ENCODE measurements at places on chromosomes 4 and X. TPM values are rescaled to one million over a fixed set of nuclear protein-coding genes. Genes with fewer than 3 reads are reported as not detected.

DNA sequence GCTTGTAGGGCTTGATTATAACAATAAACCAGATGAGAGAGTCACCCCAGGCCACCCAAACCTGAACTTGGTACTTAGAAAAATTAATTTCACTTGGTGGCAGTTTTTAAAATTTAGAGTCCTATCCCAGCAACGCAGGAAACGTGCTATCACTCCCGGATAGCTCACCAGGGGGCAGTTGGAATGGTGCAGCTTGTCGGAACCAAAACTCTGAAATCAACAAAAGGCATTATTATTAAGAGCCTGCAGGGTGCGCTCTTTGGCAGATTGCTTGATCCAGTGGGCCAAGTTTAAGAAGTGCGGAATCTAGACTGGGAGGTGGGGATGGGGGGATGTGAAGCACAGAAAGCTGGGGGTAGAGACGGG is 2.4 kb downstream of the FRAS1 start:
- peak; percentile 67 for DNase-seq
- peak overlapping the region; percentile 42 for H3K4me3 ChIP-seq
- no peaks in the 10 kb centered on the region for H3K27me3 ChIP-seq
- H3K27ac ChIP-seq: peak overlapping the region; percentile 15

DNA sequence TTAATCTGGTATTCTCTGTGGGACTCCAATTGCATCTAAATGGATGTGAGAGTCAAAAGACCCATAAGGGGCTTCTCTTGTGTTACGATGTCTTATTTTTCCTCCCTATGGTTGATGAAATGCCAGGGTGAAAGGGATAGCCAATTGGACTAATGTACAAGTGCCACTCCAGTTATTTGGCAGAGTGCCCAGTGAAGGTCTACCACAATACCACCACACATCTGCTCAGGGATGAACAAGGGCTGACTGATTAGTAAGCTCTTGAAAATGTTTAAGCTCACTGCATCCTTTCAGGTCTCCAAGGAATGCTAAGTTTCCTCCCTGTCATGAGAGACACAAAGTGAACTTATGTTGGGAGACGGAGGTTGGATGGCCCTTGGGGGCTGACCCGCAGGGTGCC is 57.8 kb downstream of the HEPH start:
- no peak overlapping the region for H3K4me3 ChIP-seq
- H3K36me3 ChIP-seq: no peaks in the 10 kb centered on the region
- no peaks in the 10 kb centered on the region for H3K4me1 ChIP-seq
- no peaks in the 10 kb centered on the region for H3K27me3 ChIP-seq

DNA sequence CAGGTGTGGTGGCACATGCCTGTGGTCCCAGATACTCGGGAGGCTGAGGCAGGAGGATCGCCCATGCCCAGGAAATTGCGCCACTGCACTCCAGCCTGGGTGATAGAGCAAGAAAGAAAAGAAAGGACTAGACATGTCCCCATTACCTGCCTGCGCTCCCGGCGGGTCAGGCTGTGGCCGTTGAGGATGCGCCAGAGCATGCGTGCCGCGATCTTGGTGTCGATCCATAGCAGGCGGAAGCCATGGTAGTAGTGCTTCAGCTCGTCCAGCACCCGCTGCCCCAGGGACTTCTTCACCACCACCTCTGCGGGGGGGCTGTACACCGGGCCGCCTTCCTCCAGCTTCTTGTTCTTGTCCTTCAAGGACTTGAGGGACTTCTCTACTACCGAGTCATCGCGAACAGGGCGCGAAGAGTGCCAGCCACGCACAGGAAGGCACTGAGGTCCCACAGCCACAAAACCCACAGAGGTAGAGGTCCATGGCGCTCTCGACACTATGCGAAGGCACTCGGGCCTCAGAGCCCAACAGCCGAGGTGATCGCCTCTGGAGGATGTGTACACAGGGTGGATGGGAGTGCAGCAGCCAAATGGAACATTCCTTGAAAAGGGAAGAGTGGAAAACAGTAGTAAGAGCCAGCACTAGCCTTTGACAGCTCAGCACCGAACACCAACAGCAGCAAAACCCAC is 14.6 kb downstream of the LETM1 start:
- no peak overlapping the region for H3K4me3 ChIP-seq
- no peak for DNase-seq
- H3K36me3 ChIP-seq: no peaks in the 10 kb centered on the region

Gene NPY1R
- 1.6 TPM for total RNA-seq

Gene LUZP4
- total RNA-seq: not detected

Gene VGLL1
- not detected for total RNA-seq

Gene ANOS1
- total RNA-seq: 0.19 TPM

Gene OPN1MW
- total RNA-seq: not detected

All from Peyer's patch (tissue), 4 donors.